Left lung (tissue), 14 donors: ENCODE measurements at places on chromosomes 12 and 14. TPM values are rescaled to one million over a fixed set of nuclear protein-coding genes. Genes with fewer than 3 reads are reported as not detected.

The COX8C gene
- not detected for total RNA-seq

- DNase-seq, result no peak
Measured at GRCh38 chr12:26460361-26460760, 265.0 kb downstream of the SSPN start.

DNA sequence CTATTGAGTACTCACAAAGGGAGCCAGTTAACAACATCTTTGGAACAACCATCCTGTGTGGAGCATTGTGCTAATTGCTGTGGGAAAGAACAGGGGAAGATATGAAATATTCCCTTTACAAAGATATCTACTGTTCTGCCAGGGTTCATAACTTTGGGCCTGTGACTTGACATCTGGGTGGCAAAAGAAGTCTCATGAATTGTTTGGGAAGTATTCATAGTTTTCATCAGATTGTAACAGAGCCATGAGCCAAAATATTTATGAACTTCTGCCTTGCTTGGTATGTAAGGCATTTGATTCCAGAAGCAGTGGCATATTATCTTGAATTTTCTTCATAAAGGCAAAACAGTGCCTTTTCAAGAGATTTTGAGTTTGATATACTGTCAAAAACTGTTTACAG, 816.2 kb downstream of the DIO2 start:
- DNase-seq, result no peak

DNA sequence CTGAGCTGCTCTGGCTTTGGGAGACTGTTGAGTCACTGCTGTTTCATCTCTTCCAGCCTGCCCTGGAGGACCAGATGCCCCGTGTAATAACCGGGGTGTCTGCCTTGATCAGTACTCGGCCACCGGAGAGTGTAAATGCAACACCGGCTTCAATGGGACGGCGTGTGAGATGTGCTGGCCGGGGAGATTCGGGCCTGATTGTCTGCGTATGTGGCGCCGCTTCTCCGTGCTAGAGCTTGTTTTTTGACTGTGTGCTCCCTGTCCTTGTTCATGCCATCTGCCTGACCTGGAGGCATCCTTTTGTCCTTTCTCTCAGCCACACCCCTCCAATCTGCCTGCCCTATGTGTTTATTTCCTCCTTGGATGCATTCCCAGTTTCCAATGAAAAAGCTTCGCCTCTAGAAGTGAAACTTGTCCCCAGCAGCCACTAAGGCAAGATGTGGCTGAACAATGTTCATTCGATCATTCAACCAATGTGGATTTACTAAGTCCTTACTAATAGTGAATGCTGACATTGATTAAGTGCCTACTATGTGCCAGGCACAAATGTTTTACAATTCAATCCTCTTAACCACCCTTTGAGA, 98.6 kb downstream of the NT5DC3 start:
- DNase-seq, result no peak

DNA sequence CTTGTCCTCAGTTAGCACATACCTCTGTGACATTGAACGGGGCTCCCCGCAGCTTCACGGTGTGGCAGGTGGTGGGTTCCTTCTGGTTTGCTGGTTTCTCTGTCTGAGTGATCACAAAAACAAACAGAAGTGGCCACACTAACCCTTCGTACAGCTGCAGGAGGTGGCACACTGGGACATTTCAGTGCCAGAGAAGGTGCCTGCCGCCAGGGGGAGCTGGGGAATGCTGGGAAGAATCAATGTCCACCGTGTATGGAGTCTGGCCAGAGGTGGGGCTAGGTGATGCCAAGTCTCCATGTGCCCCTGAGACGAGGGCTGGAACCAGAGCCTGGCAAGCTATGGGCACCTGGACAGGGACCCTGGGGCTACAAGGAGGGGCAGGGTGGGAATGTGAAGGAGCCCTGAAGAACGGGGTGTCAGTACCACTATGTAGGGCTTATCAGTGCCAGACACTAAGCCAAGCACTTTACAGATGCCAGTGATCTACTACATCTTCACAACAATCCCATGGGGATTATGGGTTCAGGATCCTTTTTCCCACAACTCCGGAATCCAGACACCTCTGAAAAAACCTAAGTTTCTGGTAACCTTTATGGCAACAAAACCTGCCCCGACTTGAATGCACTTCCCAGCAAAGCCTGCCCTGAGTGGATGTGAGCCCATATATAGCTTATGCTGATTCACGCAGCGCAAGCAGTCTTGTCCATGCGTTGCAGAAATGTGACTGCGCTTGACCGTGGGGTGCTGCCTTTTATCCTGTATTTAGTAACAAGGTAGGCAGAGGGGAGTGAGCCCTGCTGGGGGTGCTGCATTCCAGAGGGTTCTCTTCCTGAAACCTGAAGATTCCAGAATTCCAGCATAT, 10.8 kb downstream of the RBM19 start:
- no peak for DNase-seq

DNA sequence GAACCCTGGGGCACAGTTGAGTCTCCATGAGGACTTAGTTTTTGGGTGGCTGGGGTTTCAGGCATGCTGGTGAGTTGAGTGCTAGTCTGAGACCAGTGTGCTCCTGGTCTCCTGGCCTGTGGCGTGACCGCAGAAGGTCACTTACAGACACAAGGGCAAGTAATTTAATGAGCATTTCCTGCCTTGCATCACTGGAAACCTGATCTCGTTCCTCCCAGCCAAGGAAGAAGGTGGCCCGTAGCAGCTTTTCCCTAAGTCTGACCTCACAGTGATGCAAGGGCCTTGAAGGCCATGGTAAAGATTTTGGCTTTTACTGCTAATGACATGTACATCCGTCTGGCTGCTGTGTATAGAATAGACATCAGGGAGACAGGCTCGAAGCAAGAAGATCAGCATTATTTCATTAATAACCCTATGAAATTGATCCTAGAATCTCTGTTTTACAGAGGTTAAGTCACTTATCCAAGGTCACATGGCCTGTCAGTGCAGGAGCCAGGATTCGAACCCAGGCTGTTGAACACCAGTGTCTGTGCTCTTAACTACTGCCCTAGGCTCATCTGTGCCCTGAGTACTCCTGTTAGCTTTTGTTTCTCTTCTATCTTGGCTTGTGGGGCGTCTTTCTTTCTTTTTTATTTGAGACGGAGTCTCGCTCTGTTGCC, 4.6 kb downstream of the TMEM120B start:
- DNase-seq, result no peak
